ENCODE measurements at places on chromosomes 2 and 18.

DNA sequence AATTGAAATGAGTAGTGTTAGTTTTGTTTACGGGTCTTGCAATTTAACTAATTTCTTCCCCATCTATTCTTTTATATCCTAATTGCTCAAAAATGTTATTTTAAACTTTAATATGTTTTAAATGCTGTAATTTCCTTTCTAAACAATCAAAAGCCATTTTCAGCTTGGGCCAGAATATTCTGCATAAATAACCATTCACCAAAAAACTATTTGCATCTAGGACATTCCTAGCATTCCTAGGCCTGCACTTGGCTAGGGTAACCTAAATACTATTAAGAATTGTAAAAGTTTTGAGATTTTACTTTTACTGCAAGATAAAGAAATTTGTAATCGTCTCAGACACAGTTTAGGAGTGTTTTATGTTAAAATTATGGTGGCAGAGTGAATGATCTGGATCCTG lies 7.8 kb upstream of the ETAA1 start:
- DNase-seq = no peak

- DNase-seq = no peak
These were observed 3.0 kb downstream of the ARMC9 start for GRCh38 chr2:231201475-231201814.

DNA sequence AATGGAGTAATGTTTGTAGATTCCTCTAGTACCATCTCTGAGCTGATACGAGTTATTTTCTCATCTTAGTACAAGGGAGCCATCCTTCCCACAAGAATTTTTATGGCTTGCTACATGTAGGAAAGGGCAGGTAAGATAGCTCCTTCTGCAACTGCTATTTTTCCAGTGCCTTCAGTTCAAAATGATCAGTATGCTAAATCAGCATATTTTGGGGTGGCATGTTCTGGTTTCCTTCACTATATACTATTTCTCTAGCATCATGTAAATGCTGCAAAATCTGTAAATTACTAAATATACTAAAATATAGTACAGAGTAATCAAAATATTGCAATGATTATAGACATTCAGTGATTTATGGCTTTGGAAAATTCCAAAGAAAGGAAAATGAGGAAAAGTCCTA lies 1230.0 kb upstream of the CHAC2 start:
- no peak for DNase-seq

DNA sequence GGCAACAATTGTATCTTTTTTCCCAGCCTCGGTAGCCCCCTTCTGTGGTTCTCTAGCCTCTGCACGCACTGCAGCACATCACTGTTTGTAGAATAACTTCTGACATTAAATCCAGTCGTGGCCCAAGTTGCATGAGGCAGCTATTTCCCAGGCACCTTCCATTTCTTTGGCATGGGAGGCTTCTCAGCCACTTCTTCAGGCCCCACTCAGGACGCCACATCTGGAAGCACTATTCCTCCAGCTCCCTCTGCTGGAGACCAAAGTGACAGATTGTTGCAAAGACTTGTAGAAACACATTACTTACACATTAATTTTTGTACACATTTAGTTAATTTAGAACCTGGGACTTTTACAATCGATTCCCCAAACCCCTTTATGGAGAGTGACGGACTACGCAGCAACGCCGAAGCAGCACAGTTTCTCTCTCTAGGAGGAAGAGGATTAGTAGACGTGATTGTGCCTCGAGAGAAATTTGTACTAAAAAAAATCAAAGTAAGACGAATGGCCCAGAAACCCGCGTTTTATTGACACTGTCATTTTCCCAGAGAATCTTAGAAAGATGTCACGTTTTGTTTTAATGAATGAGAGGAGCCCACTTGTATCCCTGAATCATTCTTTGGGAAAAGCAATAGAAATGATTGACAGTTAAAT lies 57.8 kb upstream of the RGPD5 start:
- DNase-seq = no peak

DNA sequence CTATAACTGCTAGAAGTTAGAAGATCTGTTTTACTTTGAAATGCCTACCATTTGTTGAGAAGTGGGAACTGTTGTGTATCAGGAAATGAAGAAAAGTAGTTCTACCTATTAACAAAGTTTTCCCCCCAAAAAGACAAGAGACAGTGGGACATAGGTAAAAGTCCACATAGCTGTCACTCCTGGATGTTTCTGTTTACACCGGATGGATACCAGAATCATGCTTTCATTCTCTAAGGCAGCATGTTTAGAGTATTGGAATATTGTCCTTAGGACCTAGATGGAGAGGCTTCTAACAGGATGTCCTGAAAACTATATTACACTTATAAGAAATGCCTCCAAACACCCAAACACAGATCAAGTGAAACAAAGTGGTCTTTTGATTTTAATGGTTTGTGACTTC lies 143.1 kb downstream of the MCFD2 start:
- no peak for DNase-seq

DNA sequence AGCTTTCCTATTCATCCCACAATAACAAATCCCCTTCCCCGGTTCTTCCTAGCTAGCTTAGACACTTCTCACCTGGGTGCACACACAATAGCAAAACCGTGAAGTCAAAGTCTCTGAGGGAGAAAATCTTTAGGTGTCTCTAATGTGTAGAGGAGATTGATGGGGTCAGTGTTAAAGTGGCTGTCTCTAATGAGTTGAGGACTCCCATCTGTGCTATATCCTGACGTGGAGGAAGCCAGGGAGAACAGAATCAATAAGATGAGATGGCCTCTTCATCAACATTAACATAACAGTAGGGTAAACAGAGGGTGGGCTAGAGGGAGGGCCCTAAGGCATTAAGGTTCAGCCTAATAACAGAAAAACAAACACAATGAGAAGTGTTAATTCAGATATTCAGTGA lies 120.4 kb downstream of the SLC5A7 start:
- no peak for DNase-seq

- no peak for DNase-seq
These were observed 62.2 kb downstream of the SFXN5 start for GRCh38 chr2:73009177-73009839.

GRCh38 chr2:17583166-17583565 lies 42.7 kb downstream of the VSNL1 start:
- no peak for DNase-seq

- no peak for DNase-seq
These were observed 38.0 kb downstream of the ACKR3 start for GRCh38 chr2:236607471-236608187.

DNA sequence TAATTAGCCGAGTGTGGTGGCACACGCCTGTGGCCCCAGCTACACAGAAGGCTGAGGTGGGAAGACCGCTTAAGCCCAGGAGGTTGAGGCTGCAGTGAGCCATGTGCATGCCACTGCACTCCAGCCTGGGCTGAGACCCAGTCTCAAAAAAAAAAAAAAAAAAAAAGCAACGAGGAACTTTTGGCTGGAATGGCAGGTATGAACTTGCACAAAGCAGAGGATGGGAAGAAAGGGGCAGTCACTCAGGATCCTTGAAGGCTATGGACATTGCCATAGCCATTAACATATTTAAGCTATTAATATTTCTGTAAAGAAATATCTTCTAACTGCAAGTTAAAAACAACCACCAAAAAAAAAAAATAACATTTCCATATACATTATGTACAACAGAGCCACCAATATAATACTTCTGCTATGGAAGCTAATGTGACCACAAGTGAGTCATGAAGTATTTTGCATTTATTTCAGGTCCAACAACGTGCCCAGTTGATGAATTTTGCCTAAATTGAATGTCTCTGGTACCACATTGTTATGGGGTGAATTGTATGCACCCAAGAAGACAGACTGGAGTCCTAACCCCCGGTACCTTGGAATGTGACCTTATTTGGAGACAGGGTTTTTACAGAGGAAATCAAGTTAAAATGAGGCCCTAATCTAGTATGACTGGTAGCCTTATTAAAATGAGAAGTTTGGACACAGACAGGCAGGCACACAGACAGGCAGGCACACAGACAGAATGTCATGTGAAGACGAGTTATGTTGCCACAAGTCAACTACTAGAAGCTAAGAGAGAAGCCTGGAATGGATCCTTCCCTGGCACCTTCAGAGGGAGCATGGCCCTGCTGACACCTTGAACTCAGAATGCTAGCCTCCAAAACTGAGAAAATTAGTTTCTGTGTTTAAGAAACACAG lies 102.8 kb downstream of the RBMS1 start:
- no peak for DNase-seq

Data from stimulated activated CD4-positive, alpha-beta T cell treated with anti-CD3 and anti-CD28 coated beads, TNF-alpha, amount 100 ng/mL, for 1 hour (primary cell).